Uterus (tissue), 4 donors: ENCODE measurements at places on chromosomes 3 and 15. TPM values are rescaled to one million over a fixed set of nuclear protein-coding genes. Genes with fewer than 3 reads are reported as not detected.

DNA sequence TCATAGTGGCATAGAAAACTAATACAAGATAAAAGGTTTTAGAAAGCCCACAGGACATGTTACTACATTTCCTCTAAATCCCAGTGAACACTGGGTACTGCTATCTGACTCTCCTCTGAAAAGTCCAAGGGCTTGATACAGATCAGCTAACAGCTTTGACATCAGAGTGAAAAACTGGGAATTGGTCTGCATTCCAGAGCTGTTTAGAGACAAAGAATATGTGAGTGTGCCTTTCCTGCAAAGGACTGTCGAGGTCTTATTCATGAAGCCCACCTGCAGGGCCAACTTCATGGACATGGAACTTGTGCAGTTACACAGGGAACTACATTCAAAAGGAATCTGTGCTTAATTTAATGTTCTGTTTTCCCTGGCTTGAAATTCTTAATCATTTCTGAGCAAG is 5.2 kb upstream of the TMCO5A start:
- no peak overlapping the region for H3K4me3 ChIP-seq
- no peaks in the 10 kb centered on the region for H3K4me1 ChIP-seq
- no peak for DNase-seq
- H3K27ac ChIP-seq = no peak overlapping the region
- H3K27me3 ChIP-seq = no peaks in the 10 kb centered on the region

DNA sequence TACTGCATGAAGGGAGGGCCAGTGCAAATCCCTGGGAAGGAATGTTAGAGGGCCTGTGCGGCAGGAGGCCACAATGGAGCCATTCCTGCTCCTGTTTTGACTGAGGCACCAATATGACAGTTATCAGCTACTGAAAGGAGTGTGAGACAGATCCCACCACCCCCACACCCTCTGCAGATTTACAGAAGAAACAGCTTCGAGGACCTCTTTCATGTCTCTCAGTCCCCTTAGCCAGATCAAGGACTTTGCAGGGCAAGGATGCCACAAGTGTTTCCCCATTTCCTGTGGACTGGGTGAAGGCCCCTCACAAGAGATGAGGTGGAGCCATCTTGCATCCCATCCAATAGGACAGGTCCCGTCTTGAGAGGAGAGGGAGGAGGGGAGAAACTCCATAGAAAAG is 48.5 kb upstream of the RASGRP1 start:
- no peaks in the 10 kb centered on the region for H3K36me3 ChIP-seq
- H3K27me3 ChIP-seq = no peaks in the 10 kb centered on the region
- no peaks in the 10 kb centered on the region for H3K4me1 ChIP-seq
- H3K27ac ChIP-seq = no peak overlapping the region
- DNase-seq = no peak
- no peak overlapping the region for H3K4me3 ChIP-seq

DNA sequence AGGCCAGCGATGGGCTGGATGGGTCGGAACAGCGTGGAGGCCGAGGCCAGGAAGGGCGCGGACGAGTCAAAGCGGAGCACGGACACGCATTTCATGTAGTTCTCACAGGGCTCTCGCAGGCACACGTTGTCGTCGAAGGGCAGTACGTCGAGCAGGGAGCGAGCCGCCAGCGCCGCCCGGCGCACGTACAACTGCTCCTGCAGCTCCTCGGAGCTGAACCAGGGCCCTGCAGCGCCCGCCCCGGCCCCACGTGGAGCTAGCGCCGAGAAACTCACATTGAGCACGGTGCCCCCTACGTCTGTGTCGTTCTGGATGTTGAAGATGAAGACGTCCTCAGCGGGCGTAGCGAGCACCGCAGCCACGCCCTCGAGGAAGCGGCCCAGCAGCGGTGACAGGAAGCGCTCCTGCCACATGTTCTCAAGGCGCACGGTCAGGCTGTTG is 5.8 kb downstream of the CELSR3 start:
- H3K4me1 ChIP-seq = no peaks in the 10 kb centered on the region
- H3K27ac ChIP-seq = no peak overlapping the region
- H3K36me3 ChIP-seq = no peaks in the 10 kb centered on the region
- H3K4me3 ChIP-seq = peak overlapping the region; percentile 40
- DNase-seq = no peak

Gene SIN3A
- total RNA-seq = 20.3 TPM

- H3K36me3 ChIP-seq = no peaks in the 10 kb centered on the region
- no peak for DNase-seq
- H3K4me3 ChIP-seq = no peak overlapping the region
- no peaks in the 10 kb centered on the region for H3K27me3 ChIP-seq
Measured at GRCh38 chr3:14413381-14414071, 11.1 kb downstream of the SLC6A6 start.

DNA sequence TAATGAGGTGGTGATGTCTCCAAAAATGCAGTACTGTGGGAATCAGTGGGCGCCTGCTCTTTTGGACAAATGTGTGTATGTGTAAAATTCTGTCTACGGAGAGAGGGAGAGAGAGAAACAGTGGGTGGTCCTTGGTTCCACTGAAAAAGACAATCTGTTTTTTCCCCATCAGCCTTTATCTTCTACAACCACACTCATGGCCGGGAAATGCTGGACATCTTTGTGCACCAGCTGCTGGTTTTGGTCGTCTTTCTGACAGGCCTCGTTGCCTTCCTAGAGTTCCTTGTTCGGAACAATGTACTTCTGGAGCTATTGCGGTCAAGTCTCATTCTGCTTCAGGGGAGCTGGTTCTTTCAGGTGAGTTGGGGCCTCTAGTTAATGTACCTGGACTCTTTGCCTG is 51.2 kb upstream of the ADGRG7 start:
- no peak for DNase-seq
- no peaks in the 10 kb centered on the region for H3K36me3 ChIP-seq
- no peaks in the 10 kb centered on the region for H3K4me1 ChIP-seq
- no peak overlapping the region for H3K4me3 ChIP-seq
- no peak overlapping the region for H3K27ac ChIP-seq

DNA sequence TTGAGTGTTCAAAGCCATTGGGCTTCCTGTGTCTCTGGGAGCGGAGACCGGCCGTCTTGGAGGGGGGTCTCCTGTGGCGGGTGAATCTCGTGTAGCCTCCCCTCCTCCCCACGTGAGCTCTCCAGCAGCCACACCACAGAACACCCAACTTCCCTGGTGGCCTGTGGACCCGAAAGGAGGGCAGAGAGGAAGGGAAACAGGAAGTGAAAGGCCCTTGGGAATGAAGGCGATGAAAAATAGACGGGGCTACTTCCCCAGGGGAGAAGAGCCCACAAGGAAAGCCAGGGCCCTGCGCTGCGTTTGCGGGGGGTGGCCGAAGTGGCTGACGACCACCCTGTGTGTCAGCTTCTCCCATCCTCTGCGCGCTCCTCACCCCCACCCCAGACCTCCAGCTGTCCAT is 5.4 kb downstream of the ANKRD63 start:
- DNase-seq = no peak
- no peak overlapping the region for H3K4me3 ChIP-seq
- H3K27ac ChIP-seq = no peak overlapping the region

GRCh38 chr15:75620841-75621391 is 4.6 kb downstream of the SNUPN start:
- peak; percentile 85 for DNase-seq
- H3K27me3 ChIP-seq = no peaks in the 10 kb centered on the region
- H3K4me3 ChIP-seq = no peak overlapping the region
- H3K36me3 ChIP-seq = no peaks in the 10 kb centered on the region

DNA sequence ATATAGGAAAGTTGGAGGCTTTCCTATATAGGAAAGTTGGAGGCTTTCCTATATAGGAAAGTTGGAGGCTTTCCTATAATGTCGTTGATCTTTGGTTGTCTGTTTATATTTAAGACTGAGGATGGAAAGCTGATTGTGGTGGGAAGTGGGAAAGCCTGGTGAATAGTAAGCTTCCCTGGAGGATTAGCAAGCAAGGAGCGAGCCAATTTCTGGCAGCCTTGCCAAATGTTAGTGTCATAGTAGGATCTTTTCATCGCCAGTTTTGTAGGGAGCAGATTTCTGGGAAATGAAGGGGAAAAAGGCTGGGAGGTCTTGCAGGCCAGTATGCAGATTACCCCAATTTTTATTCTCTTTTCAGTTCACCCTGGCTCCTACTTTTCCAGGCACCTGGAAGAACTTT is 39.9 kb upstream of the CCNL1 start:
- no peaks in the 10 kb centered on the region for H3K4me1 ChIP-seq
- H3K27me3 ChIP-seq = no peaks in the 10 kb centered on the region
- no peak overlapping the region for H3K27ac ChIP-seq

- H3K4me1 ChIP-seq = no peaks in the 10 kb centered on the region
- no peaks in the 10 kb centered on the region for H3K36me3 ChIP-seq
- H3K4me3 ChIP-seq = no peak overlapping the region
- DNase-seq = no peak
Measured at GRCh38 chr3:27010834-27011233, 358.3 kb downstream of the NEK10 start.

GRCh38 chr3:154428286-154429206 is 1.4 kb downstream of the GPR149 start:
- H3K4me1 ChIP-seq = no peaks in the 10 kb centered on the region
- no peaks in the 10 kb centered on the region for H3K36me3 ChIP-seq
- H3K27me3 ChIP-seq = no peaks in the 10 kb centered on the region
- H3K27ac ChIP-seq = no peak overlapping the region

Gene APPL1
- total RNA-seq = 25.4 TPM

DNA sequence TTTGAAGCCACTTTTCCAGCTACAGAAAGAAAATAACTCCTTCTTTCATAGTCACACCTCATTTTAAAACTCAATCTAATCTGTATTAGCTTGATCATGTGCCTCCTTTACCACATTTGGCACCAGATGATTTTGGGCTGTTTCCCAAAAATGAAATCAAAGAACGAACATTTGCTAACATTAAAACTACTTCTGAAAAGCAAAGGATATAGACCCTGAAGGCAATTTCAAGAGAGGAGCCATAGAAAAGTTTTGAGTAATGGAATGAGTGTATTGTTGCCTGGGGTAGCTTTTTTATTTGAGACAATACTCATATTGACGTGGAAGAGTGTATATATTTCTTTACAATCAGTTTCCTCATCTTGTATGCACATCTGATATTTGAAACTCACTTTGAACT is 152.8 kb upstream of the TBL1XR1 start:
- H3K4me3 ChIP-seq = no peak overlapping the region
- no peak overlapping the region for H3K27ac ChIP-seq
- no peaks in the 10 kb centered on the region for H3K4me1 ChIP-seq

GRCh38 chr3:168974617-168975403 is 688.7 kb downstream of the MECOM start:
- peak overlapping the region; percentile 73 for H3K27ac ChIP-seq
- H3K4me3 ChIP-seq = no peak overlapping the region

GRCh38 chr15:59994888-59995557 is 9.1 kb upstream of the FOXB1 start:
- H3K4me1 ChIP-seq = no peaks in the 10 kb centered on the region
- H3K27ac ChIP-seq = no peak overlapping the region
- H3K36me3 ChIP-seq = no peaks in the 10 kb centered on the region
- no peak for DNase-seq
- H3K27me3 ChIP-seq = peaks cover 12% of the 10 kb centered on the region

GRCh38 chr3:40843208-40843624 is 318.5 kb downstream of the ZNF621 start:
- H3K27me3 ChIP-seq = no peaks in the 10 kb centered on the region
- DNase-seq = no peak
- H3K4me1 ChIP-seq = no peaks in the 10 kb centered on the region
- H3K4me3 ChIP-seq = no peak overlapping the region
